Natural killer cell (primary cell): ENCODE measurements at places on chromosomes 1 and 21.

GRCh38 chr1:51237351-51238033 is 1.4 kb downstream of the RNF11 start:
- DNase-seq: no peak

- no peak for DNase-seq
These were observed 91.4 kb downstream of the LYPLAL1 start for GRCh38 chr1:219265026-219265515.

DNA sequence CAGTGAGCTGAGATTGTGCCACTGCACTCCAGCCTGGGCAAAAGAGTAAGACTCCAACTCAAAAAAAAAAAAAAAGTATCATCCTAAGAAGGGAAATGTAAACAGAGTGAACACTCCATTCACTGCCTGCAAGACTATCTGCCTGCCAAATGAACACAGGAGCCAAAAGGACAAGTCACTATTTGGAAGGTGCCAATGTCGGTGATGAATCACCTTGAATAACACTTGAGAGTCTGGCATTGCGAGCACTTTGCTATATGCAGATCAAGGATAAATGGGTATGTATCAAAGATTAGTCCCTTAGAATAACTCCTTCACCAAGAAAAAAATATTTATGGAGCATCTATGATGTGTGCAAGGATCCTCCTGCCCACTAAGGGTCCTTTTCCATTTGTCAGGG is 6.6 kb downstream of the UBR4 start:
- no peak for DNase-seq

GRCh38 chr1:1360506-1361169 is 2.3 kb upstream of the MXRA8 start:
- DNase-seq: no peak

DNA sequence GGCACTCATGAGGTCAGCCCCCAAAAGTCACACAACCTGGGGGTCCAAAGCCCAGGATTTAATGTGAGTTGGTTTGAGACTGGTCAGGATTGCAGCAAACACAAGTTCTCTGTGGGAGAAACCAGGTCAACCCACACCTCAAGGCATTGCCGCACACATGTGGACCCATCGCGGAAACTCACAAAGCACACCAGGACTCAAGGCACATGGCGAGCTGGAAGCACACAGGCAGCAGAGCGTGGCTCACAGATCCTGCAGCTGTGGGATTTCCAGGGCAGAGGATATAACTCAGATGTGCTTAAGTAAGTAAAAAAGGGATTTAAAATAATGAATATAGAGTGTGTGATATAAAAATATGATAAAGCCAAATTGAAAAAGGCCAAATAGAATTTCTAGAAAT is 51.6 kb upstream of the ADARB1 start:
- no peak for DNase-seq

DNA sequence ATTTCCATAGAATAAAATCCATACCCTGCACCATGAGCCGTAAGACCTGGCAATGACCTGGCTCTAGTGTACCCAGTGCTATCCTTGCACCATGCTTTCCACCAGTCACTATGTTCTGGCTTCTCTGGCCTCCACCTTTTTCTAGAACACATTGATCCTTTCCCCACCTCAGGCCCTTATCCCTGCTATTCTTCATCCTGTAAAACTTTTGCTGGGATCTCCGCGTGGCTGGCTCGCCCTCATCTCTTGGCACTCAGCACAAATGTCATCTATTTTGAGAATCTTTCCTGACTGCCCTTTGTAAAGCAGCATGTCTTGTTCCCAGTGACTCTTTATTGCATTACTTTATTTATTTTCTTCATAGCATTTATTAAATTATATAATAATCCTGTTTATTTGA is 169.8 kb upstream of the B3GALT2 start:
- DNase-seq: no peak

- DNase-seq: no peak
These were observed 656.9 kb downstream of the PTPRU start for GRCh38 chr1:29893046-29893723.

DNA sequence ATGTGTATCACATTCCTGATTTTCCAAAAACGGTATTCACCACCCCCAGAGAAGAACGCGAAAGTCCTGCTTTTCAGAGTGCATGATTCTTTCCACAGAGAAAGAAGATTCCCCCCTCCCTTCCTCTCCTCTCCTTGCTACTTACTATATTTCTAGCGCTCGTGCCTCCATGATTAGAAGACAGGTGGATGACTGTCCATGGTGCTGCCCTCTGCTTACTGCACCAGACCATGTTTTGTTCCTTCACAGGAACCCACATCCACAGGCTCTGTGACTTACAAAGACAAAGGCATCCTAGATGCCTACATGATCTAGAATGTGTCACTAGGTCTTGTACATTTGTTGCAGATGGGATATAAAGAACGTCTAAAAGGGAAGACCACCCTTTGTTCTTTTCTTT is 49.1 kb upstream of the ZNF648 start:
- DNase-seq: no peak

- DNase-seq: no peak
These were observed 99.4 kb downstream of the UCHL5 start for GRCh38 chr1:192959657-192960186.

GRCh38 chr1:59309795-59310548 is 13.1 kb downstream of the FGGY start:
- no peak for DNase-seq

DNA sequence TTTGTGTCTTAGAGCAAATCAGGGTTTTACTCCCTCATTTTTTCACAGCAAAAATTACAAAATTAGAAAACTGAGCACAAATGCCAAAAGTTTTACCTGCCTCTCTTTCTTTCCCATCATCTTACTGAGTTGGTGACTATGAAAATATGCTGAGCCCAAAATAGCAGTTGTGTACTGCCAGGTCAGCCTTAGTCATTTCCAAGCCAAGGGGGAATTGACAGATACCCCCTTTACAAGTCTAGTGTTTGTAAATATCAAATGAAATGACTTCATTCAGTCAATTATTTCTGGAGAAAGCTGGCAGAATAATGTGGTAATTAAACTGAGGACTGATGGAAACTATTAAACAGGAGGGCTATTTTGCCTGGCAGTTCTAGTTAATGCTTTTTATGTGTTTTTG is 11.4 kb upstream of the GORAB start:
- no peak for DNase-seq

- no peak for DNase-seq
These were observed 13.6 kb upstream of the C1QTNF12 start for GRCh38 chr1:1259951-1260600.

- DNase-seq: no peak
These were observed 277.3 kb downstream of the KAZN start for GRCh38 chr1:14875524-14876509.

DNA sequence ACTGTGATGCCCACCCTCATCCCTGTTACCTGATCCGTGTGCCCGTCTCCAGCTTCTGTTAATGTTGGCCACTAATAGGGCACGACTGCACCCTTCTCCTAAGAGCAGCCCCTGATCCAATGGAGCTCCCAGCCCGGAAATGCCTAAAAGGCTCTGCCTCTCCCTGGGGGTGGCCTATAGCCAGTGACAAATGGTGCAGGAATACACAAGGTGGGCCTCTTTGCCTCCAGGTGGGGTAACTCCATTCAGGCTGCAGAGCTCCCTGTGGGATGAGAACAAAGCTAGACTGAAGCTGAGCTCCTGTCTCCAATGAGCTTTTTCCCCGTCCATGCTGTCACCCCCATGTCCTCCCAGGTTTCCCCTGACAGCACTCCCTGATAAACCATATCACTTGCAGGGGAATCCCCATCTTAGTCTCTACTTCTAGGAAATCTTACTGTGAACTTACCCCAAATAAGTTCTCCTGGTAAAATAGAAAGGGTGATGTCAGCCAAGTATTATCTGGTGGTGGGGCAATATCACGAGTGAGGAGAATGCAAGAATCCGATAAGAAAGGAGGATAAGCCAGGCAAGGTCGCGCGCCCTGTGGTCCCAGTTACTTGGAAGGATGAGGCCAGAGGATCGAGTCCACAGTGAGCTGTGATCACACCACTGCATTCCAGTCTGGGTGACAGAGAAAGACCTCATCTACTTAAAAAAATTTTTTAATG is 18.6 kb downstream of the S100A7A start:
- no peak for DNase-seq
